NCI-H187 (cell line): ENCODE measurements at places on chromosomes 6 and 20.

DNA sequence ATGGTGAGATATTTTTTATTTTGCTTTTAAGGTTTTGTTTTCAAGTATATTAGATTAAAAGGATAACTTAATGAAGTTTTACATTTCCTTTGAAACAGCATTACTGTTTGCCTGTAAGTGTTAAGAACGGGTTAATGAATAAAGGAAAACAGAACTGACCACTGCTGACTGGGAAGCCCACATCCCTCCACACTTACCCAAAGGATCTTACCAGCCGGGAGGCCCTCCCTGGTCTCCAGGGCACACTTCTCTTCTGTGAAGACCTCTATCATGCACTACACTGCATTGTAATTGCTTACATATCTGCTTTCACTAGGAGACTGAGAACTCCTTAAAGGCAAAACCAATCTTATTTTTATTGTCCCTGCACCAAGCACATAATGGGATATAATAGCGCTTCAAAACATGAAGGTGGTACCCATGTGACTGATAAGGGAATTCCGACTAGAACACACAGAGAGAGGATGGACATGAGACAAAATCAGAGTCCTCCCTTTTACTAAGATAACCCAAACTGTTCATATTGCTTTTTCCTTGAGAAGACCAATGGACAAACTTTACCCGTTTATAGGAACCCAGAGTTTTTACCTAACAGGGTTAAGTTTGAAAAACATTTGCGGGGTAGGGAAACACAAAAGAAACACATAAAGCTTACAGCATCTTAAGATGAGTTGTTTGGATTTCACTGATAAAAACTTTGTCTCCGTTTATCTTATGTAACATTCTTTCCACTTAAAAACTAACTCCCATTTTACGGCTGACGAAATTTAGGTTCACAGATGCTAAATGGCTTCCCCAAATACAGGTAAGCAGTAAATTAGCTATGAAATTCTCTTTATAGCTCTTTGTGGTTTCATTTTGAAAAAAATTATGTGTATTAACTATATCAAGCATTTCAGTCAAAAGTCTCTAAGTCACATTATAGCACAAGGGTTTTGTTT, 8.7 kb downstream of the EZR start:
- DNase-seq, result no peak

DNA sequence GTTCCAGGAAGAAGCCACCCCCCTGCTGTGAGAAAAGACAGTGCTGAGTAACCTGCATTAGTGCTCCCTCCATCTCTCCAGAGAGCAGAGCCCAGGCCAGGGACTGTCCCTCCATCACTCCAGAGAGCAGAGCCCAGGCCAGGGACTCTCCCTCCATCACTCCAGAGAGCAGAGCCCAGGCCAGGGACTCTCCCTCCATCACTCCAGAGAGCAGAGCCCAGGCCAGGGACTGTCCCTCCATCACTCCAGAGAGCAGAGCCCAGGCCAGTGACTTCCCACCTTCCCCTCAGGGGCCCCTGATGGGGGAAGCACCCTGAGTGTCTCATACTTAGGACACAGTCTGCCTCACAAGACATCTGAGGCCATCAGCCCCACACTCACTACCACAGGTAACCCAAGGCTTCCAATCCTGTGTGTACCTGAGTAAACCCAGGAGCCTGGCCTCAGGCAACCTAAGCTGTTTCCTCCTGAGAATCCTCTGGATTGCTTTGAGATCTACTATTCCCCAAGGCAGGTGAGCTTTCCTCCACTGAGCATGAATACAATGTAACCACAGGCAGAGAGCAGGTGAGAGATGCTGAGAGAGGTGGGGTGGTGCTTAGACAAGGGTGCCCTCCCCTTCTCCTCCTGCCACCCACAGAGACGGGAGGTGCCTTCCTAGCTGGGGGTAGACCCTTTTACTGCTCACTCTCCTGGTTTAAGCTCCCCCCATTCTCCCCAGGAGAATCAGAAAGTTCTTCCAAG, 4.9 kb downstream of the TBXT start:
- DNase-seq, result no peak

- DNase-seq, result no peak
Measured at GRCh38 chr6:112008482-112008881, 45.4 kb upstream of the CCN6 start.

GRCh38 chr6:36326356-36326995, 10.2 kb downstream of the BNIP5 start:
- DNase-seq, result no peak

GRCh38 chr6:35954333-35954732, 33.4 kb upstream of the SRPK1 start:
- no peak for DNase-seq

DNA sequence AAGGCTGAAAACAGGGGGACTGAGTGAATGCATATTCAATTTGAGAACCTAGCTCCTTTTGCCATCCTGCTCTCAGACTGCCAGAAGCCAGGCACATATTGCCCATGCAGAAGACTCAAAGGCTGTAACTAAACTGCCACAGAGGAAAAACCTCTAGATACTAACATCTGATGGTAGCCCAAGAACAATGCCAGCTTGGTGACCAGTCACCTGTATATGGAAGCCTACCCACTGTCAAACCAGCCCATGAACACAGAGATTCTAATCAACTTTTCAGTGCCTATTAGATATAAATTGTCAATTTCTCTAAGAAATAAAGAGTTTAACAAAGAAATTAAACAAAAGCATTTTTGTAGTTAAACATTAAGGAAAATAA, 34.2 kb downstream of the GPR63 start:
- DNase-seq, result no peak

- DNase-seq, result no peak
Measured at GRCh38 chr6:5116243-5116991, 31.3 kb downstream of the PPP1R3G start.

GRCh38 chr20:41476013-41476441, 109.4 kb upstream of the EMILIN3 start:
- DNase-seq, result no peak

DNA sequence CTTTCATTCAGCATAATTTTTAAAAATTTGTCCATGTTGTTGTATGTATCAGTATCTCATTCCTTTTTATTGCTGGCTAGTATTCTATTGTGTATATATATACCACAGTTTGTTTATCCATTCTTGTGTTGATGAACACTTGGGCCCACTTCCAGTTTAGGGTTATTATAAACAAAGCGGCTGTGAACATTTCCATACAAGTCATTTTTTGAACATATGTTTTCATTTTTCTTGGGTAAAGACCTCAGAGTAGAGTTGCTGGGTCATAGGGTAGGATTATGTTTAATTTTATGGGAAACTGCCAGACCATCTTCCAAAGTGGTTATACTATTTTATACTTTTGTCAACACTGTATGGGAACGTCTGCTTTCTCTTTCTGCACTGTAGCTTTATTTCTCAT, 55.3 kb downstream of the RBM24 start:
- DNase-seq, result no peak

GRCh38 chr6:98056955-98057354, 773.9 kb upstream of the MMS22L start:
- no peak for DNase-seq

DNA sequence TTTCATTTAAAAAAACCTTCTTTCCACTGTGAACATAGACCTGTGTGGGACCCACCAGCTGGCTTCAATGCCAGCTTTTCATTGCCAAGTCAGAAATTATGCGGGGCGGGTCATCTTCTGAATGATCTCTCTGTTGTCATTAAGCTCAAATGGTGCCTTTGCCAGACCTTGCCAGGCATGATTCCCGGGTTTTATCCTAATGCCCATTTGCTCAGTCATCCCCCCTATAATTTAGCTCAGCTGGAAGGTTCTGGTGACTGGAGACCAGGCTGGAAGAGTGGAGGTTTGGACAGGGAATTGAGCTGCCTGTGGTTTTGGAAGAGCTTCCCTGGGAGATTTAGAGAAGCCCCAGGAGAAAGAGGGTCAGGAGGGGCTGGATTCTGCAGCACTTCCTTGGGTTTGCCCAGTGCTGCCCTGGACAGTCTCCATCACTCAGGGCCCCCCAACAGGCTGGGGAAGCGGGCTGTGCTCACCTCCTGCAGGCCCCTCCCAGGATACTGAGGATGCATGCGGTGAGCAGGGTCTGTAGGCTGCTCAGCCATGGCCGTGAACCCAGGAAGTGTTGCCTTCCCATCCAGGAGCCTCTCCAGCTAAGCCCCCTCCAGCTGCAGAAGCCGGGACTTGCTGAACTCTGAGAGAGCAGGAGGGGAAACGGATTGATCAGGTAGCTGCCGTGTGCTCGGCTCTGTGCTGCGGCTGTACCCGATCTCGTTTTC, 273.0 kb downstream of the CDH4 start:
- no peak for DNase-seq

GRCh38 chr6:41209547-41210320, 8.8 kb upstream of the TREML2 start:
- DNase-seq, result no peak

- DNase-seq, result no peak
Measured at GRCh38 chr6:170244721-170245474, 46.0 kb downstream of the DLL1 start.

DNA sequence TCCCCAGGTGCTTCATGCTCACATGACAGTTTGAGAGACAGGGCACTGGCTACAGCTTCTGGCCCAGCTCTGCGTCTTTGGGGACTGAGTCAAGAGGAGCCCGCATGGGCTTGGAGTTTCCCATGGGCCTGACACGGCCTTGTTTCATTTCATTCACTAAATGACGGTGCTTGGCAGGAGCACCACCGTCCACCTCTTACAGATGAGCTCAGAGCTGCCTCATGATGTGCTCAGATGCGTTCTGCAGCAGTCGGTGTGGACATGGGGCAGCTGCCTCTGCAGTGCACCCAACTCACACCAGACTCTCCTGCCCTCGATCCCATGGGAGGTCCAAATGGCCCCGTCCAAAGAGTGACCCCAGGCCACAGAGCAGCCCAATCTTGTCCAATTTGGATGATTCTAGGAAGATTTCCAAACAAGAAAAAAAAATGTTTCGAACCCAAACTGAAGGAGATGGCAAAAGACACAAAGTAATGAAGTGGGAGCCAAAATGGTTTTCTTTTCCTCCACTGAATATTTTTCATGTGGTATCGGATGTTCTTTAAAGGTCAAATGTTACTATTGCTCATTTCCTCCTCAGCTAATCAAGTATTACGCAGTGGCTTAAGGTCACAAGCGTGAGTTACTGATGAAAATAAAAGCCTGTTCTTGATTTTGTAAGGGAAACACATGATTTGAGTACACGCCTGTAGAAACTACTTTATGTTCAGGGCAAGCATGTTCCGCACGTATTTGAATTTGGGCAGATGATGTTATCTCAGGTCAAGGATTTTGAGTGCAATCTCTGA, 524.2 kb downstream of the CDH26 start:
- peak; percentile 16 for DNase-seq

- DNase-seq, result no peak
Measured at GRCh38 chr20:20138301-20139064, 86.2 kb downstream of the CFAP61 start.

DNA sequence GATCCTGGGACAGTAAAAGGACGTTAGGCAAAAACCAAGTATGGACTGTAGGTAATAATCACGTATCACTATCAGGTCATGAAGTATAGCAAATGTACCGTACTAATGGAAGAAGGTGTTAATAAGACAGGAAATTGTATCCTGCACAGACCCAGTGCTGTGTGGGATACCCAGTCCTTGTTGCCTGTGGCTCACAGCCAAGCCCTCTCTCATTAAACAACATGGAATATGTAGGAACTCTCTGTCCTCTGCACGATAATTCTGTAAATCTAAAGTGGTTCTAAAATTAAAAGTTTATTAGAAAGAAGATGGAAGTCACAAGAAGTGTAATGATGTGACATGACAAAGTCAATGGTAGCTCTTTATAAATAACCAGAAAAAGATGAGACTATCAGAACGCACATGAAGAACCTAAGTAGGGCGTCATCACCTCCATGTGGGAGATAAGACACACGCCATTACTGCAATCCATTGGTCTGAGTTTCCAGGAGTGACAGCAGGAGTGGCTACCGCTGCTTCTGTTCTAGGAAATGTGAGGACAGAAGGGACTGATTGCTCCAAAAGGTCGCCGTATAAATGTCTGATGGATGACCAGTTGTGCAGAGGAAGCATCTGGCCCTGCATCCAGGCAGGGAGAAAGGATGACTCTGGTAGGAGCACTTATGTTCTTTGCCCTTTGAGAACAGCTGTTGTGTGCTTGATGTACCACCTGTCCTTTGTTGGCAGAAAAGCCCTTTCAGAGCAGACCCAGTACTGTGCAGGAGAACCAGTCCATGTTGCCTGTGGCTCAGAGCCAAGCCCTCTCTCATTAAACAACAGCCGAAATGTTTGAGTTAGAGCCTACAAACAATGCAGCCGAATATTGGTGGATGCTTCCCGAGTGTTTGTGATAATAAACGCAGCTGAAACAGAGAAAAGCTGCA, 125.6 kb downstream of the FIG4 start:
- peak; percentile 67 for DNase-seq

GRCh38 chr6:72422171-72422570, 199.7 kb upstream of the KCNQ5 start:
- no peak for DNase-seq

GRCh38 chr6:112595841-112596240, 248.7 kb downstream of the RFPL4B start:
- DNase-seq, result no peak

- no peak for DNase-seq
Measured at GRCh38 chr20:40462566-40462965, 226.5 kb downstream of the MAFB start.

DNA sequence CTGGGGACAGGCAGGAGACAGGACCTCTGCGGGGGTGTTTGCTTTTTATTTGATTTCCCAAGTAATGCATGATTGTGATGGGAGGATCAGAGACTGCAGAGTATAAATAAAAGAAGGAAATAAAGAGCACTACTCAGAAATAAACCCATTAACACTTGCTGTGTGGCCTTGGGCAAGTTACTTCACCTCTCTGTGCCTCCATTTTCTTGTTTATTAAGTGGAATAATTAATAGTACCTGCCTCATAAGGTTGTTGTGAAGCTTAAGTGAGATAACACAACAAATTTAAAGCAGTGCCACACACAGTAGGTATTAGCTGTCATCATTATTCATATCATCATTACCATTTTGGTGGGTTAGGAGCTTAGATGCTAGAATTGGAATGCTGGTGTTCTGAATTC, 8.1 kb downstream of the CEBPB start:
- DNase-seq, result no peak

DNA sequence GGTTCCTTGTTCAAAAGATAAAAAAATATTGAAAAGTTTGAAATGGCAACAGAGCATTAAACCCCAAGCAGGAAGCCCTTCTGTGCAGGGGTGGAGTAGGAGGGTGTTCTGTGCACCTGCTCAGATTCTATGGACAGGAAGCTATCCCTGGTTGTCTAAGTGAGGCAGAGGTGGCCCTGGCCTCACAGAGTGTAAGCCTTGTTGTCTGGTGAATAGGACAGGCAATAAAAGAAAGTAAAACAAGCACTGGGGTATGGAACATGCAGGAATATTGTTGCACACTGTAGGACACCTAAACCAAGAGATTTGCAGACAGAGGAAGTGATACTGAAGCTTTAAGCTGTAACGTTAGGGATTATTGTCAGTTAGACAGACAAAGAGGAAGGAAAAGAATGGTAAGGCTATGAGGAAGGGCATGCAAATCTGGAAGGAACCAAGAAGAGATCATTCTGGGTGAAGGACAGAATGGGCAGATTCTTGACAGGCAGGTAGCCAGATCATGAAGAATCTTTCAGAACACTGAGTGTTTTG, 66.8 kb downstream of the TBC1D7 start:
- DNase-seq, result no peak

- DNase-seq, result no peak
Measured at GRCh38 chr6:42367353-42368011, 84.2 kb downstream of the TRERF1 start.

- DNase-seq, result no peak
Measured at GRCh38 chr20:38128691-38129090, 36.4 kb downstream of the TGM2 start.

GRCh38 chr6:127606131-127606562, 29.2 kb downstream of the C6orf58 start:
- DNase-seq, result no peak
